ENCODE measurements at places on chromosomes 13 and 19.

DNA sequence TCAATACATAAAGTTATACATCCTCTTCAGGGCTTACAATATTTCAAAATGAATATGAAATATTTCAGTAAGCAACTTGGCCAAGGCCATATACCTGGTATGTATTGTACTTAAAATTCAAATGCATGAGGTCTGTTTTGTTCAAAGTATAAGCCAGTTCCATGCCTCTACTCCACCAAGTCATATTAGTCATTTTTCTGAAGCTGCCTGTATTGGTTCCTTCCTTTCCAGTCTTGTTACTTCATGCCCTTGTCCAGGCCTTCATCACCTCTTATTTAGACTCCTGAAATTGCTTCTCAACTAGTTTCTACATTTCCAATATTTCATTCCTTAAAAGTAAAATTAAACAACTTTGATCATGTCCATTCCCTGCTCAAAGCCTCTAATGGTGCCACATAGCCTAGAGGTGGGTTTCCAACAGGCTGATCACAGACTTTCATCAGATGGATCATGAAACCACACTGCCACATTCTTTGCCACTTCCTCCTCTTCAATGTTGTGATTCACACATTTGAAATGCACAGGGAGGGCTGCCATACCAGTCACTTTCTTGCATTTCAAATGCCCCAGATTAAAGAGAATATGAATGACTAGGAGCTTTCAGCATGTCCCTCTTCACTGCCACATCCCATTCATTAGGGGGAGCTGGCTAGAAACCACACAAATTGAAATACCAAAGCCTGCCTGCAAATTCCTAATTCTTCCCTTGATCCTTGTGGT is 424.1 kb upstream of the DACH1 start:
- DNase-seq = no peak

DNA sequence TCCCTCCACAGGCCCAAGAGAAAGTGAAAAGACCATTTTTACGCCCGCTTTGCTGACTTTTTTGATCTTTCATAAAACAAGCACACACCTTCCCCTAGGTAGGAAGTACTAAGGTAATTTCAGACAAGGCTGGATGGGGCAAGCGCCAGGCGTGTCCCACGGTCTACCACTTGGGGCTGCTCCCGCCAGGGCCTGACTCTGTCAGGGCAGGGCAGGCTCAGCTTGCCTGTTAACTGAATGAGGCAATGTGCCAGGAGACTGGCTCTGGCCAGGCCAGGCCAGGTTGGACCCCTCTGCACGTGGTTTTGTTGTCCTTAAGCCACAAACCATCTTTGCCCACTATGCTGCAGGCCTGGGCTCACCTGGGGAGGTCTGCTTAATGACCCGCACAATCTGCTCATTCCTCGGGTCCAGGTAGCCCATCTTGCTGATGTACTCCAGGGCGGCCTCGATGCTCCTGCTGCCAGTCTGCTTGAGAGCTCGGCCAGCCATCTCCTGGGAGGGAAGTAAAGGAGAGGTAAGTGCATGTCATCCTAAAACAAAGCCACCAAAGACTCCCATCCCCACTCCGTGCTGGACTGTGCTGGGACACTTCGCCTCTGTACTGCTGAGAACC is 70.4 kb downstream of the LATS2 start:
- no peak for DNase-seq

GRCh38 chr13:54445453-54445852 is 1416.8 kb downstream of the OLFM4 start:
- no peak for DNase-seq

- no peak for DNase-seq
Observed at GRCh38 chr13:108996430-108996829, 367.0 kb downstream of the MYO16 start.

DNA sequence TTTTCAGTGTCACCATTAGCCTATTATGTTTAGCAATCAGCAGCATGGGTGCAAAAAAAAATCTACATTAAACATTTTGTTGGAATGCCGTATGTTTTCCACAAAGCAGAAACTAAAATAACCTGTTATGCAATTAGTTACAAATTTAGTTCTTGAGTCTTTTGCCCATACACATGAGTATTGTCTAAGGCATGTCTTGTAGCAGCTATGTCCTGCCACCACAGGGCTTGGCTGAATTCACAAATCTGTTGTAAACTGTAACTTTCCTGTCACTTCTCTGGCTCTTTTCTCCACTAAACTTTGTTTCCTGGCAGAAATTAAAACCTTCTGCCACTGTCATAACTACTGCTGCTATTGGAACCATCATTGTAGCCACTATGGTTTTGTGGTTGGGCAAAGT is 277.9 kb upstream of the SPRY2 start:
- peak; percentile 6 for DNase-seq

GRCh38 chr13:107020393-107020792 is 452.5 kb upstream of the ARGLU1 start:
- DNase-seq = no peak

GRCh38 chr13:104625201-104625600 is 1559.0 kb upstream of the SLC10A2 start:
- DNase-seq = no peak

DNA sequence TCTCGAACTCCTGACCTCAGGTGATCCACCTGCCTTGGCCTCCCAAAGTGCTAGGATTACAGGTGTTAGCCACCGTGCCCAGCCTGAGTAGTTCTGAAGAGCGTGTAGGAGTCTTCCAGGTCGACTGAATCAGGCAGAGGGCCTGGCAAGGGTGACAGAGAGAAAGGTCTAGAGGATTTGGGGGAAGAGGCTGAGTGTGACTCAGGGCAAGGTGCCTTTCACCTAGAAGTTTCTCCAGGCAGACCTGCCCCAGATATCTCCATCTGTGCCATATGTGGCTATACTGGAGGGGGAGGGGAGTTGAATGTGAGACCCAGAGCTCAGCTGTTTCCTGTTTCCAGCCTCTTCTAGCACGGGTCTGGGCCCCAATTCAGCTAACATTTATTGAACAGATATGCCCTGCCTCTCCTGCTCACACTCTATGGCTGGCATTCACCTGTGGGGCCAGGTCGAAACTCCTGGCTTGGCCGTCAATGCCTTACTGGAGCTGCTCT is 1.3 kb downstream of the CCDC159 start:
- DNase-seq = no peak

DNA sequence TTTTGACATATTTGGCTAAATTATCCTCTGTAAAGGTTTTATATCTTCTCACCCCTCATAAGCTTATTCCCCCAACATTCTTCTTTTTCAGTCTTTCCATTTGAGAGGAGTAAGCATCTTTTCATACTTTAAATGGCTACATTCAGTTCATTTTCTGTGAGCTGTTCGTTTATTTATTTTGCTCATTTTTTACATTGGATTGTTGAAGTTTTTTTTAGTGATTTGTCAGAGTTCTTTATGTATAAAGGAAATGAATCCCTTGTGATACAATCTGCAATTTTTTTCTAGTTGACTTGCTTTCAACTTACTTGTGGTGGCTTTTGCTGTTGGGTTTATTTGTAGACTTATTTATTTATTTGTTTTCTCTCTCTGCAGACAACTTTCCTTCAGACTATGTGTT is 250.3 kb downstream of the DLEU7 start:
- no peak for DNase-seq

DNA sequence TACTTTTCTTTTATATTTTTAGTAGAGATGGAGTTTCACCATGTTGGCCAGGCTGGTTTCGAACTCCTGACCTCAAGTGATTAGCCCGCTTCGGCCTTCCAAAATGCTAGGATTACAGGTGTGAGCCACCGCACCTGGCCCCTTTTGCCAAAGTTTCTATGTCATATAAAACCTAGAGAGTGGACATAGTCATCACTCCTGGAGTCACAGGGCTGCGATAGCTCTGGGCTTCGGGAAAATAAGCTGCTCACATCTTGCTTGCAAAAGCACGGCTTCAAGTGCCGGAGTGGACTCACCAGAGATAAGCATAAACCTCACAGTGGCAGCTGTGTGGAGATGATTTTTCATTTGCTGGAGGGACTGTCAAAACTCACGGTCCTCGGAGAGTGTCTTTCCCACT is 171.2 kb downstream of the TEX29 start:
- no peak for DNase-seq

DNA sequence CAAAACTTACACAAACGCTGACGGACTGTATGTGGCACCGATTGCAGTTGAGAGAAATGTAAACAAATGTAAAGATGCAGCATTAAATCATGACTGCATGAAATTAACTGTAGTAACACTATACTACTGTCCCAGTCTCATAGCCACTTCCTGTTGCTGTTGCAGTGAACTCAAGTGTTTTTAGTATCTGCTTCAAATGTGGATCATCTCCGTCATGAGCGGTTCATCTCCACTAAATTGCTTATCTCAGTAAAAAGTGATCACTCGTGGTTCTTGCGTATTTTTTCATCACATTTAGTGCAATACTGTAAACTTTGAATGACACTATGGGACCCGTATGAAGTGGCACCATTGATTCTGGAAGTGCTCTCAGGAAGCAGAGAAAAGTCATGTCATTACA is 60.3 kb upstream of the RNF113B start:
- no peak for DNase-seq

GRCh38 chr19:2476451-2477140 is 669 bp downstream of the GADD45B start:
- DNase-seq = peak; percentile 46

- DNase-seq = no peak
Observed at GRCh38 chr19:1134431-1134830, 30.6 kb downstream of the GPX4 start.

- DNase-seq = peak; percentile 37
Observed at GRCh38 chr13:99015606-99016490, 38.0 kb upstream of the DOCK9 start.

- no peak for DNase-seq
Observed at GRCh38 chr13:31649766-31650165, 89.6 kb upstream of the RXFP2 start.

DNA sequence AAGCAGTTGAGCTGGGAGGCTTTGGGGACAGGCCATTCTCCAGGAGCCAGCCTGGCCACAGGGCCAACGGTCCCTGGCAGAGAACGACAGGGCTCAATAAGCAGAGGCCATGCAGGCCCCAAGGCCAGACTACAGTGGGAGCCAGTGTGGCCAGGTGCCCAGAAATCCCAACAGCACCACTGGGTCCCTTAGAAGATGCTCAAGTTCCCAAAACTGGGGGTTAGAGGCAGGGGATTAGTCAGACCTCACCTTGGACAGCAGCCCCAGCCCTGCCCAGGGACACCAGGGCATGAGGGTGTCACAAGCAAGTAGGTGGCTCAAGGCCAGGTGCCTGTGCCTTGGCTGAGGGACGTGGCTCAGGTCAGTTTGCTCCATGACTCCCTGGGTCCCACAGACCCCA is 12.8 kb downstream of the SCGB2B2 start:
- no peak for DNase-seq

- no peak for DNase-seq
Observed at GRCh38 chr13:45333977-45334922, 6.7 kb downstream of the TPT1 start.

- DNase-seq = no peak
Observed at GRCh38 chr19:41575998-41576397, at the start of gene CEACAM21. Gene CEACAM21, plus strand, starts transcription at chr19:41576166. Its CDS starts 109 bp downstream, at chr19:41576275.

GRCh38 chr19:38285567-38285966 is 18.5 kb upstream of the C19orf33 start:
- no peak for DNase-seq

- no peak for DNase-seq
Observed at GRCh38 chr19:32866564-32867265, 2.9 kb downstream of the SLC7A9 start.

DNA sequence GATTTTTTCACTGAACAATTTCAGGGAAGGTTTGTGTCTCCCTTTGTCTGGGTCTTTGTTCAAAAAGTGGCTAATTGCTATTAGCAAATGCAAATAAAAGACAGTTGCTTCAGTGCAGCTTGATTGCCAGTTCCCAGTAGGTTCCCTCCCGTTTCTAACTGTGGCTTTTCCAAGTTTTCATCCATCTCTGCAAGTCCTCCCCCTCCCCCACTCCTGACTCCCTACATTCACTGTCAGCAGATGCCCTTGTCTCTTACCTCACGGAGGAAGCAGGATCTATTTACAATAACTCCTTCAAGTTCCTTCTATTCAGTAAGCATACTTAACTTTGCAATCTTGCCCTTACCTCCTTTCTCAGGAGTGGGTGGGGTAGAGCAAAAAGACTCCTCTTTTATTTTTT is 55.4 kb upstream of the SCEL start:
- no peak for DNase-seq

DNA sequence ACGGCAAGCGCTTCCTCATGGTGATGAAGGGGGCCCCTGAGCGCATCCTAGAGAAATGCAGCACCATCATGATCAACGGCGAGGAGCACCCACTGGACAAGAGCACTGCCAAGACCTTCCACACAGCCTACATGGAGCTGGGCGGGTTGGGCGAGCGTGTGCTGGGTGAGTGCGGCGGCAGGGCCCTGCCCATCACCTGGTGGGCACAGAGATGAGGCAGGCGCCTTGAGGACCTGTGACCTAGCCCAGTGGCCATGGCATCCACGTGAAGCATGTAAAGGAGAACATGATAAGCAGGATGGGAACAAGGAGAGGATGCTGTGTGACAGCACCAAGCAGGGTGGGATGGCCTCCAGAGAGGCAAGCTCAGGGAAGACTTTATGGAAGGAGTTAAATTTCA is 18.5 kb downstream of the ATP12A start:
- no peak for DNase-seq

DNA sequence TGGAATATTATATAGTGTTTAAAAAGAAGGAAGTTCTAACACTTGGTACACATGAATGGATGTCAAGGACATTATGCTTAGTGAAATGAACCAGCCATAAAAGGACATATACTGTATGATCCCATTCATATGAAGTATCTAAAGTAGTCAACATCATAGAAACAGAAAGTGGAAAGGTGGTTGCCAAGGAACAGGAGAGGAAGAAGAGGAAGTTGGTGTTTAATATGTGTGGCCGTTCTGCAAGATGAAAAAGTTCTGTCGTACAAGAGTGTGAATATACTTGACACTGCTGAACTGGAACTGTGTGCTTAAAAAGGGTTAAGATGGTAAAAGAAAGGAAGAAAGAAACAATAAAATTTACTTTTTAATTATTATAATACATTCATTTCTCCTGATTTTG is 33.1 kb upstream of the C1QTNF9 start:
- no peak for DNase-seq

DNA sequence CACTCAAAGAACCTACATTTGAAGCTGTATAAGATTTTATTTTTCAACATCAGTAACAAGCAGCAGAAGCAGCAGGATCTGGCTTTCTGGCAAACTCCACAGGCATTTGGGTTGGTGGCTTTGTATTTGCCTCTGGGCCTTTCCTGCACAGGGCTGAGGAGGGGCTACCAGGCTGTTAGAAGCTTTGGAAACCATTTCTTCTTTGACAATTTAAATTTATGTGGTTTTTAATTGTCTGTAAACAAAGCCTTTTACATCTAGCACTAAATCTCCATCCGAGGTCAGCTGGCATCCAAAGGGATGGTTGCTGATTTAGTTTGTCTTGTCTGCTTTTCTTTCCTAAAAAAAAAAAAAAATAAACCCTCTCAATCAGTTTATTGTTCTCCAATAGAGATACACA is 127.5 kb upstream of the OBI1 start:
- no peak for DNase-seq

DNA sequence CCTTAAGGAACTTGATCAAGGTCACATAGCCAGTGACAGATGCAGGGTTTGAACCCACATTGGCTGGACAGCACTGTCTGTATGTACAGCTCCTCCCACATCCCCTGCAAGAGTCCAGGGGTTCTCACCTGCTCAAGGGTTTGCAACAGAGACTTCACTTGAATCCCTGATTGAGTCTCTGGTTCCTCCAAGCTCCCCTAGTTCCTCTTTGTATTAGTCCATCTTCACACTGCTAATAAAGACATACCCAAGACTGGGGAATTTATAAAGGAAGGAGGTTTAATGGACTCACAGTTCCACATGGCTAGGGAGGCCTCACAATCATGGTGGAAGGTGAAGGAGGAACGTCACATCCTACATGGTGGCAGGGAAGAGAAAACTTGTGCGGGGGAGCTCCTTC is 72.8 kb upstream of the CLDN10 start:
- DNase-seq = no peak

- DNase-seq = no peak
Observed at GRCh38 chr13:32737679-32738078, 151.4 kb downstream of the PDS5B start.
